ENCODE measurements at places on chromosomes 11 and 22.

GRCh38 chr11:69287968-69288882, 5.7 kb upstream of the MYEOV start:
- DNase-seq, result no peak

DNA sequence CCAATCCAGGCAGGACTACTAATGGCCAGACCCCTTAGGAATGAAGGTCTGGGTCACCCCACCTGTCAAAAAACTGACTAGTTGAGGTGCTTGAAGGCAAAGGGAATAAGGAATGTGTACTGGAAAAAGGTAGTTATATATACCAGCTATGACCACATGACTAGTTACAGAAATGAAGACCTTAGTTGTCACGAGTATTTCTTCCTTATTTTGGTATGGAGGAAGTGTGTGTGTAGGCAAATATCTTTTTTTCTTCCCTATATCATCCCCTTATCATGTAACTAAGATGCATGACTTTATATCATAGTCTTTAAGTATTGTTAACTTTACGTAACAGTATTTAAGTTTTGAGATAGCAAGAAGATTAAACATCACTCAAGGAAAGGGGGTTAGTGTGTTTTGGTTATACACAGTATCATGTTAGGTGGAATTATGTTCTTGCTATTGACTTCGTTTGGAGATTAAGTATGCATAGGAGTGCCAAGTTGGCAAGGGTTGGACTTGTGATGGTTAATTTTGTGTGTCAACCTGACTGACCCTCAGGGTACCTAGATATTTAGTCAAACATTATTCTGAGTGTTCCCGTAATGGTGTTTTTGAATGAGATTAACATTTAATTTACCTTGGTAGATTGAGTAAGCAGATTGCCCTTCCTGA, 38.2 kb upstream of the NARS2 start:
- no peak for DNase-seq

DNA sequence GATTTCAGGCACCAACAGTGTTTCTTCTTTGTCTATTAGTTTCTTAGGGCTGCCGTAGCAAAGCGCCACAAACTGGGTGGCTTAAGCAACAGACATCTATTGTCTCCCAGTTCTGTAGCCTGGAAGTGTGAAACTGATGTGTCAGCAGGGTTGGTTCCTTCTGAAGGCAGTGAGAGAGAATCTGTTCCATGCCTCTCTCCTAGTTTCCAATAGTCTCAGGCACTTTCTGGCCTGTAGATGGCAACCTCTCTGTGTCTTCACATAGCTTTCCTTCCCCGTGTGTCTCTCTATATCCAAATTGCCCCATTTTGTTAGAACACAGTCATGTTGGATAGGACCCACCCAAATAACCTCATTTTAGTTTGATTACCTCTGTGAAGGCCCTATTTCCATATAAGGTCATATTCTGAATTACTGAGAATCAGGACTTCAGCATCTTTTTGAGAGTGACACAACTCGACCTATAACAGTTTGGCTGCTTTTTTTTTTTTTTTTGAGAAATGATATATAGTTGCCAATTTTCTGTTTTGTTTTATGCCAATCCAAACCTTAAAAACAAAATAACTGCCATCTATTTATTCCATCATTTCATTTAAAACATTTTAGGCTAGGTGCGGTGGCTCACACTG, 108.2 kb downstream of the SLC36A4 start:
- DNase-seq, result no peak

DNA sequence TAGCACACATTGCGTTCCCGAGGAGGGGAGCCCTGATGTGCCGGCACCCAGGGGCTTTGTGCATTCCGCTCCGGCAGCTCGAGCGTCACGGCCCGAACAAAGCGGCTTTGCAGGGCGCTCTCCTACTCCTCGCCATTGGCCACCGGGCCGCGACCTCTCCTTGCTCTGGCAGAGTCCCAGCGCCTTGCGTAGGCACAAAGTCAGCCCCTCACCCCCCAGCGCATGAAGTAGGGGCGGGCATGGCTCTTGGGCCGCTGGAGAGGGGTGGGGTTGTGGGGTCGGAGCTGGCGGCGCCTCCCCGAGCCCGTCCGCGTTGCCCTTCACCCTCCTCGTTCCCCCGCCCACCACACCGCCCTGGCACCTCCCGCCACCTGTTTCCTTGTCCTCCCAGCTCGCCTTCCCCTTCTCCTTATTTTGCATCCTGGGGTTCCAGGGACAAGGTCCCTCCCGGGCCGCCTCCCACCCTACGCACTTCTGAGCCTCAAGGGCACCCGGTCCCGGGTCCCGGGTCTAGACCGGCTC, 753 bp upstream of the PPARA start:
- peak; percentile 65 for DNase-seq

DNA sequence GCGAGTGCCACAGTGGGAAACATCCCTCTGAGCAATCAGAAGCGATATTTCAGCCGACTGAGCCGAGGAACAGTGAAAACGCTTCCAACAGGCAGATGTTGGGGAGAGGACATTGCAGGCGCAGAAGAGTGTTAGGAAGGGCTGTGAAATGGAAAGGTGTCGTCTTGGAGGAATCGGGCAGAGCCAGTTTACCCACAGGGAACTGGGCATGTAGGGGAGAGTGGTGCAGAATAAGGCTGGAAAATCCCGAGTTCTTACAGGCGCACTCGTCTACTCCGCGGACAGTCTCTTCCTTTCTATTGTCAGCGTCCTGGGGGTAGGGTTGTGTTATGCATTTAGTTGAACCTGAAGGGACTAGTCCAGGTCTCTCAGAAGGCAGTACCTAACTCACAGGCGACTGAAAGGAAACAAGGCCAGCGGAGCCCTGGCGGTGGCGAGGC, 1.1 kb upstream of the APLP2 start:
- no peak for DNase-seq

- no peak for DNase-seq
These were observed 92.9 kb downstream of the PTPRJ start for GRCh38 chr11:48073031-48073861.

GRCh38 chr11:85718991-85719807, 33.2 kb upstream of the CCDC89 start:
- peak; percentile 68 for DNase-seq

DNA sequence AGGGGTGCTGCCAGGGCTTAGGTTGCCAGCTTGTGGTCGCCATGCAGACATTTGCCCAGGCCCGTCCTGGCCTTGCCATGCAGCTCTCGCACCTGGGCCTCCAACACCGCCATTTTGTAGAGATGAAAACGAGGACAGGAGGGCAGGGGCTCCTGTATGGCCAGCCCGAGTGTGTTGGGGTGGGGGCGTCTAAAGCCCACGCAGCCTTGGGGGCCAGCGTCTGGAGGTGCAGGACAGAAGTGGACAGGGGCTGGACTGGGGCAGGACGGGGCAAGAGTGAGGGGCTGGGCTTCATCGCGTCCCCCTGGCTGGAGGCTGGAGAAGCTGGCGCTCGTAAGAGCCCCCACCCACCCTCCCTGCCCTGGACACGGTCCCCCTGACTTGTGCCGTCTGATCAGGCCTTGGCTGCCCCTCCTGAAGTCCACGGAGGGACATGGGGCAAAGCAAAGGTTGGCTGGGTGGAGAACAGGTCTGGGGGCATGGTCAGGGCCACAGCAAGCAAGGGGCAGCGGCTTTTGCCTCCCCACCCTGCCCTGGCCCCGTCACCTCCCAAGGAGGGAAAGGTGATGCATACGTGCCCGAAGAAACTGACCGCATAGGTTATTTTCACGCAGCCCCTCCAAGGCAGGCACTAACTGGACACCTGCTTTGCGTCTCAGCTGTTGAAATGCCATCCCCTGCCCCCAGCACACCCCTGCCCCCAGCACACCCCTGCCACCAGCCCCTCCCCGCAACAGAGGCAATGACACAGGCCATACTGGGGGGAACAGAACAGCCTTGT, 815 bp downstream of the TNNT3 start:
- no peak for DNase-seq

DNA sequence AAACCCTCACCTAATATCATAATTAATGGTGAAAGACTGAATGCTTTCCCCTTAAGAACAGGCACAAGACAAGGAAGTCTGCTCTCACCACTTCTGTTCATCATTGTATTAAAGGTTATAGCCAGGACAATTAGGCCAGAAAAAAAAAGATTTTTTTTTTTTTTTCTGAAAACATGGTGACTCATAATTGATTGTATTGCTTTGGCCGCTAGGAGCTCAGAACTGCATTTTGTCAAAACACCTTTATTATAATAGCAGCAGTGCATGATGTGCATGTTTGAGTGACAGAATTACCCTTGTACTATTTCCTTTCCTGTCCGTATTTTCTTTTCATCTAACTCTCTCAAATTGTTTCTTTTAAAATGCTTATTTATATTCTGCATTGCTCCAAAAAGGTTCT, 98.1 kb downstream of the RNF169 start:
- no peak for DNase-seq

DNA sequence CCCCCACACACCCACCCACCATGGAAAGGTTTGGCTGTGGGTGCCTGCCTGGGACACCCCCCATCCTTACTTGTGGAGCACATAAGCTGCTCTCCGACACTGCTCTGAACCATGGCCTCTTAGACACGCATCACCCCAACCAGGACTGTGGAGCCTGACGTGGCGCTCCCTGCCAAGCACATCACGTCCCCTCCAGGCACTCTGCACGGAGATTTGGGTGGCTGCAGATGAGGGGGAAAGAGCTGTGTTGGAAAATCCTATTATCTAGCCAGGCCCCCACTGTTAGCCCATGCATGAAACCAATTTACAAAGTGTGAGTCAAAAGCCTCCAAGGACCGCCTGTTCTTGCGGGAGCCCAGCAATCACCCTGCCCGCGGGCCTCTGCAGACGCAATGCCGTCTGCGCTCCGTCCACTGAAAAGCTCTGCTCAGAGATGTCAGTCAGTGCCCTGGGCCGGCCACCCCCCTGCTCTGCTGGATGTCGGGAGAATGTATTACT, 163.4 kb upstream of the NECTIN1 start:
- no peak for DNase-seq

- no peak for DNase-seq
These were observed 62.5 kb upstream of the IZUMO1R start for GRCh38 chr11:94241896-94242295.

- no peak for DNase-seq
These were observed 445.2 kb downstream of the FAM181B start for GRCh38 chr11:82288471-82288870.

GRCh38 chr11:20278727-20279126, 84.8 kb upstream of the HTATIP2 start:
- no peak for DNase-seq

Measured in right forelimb (tissue), 1 donor.